Thoracic aorta (tissue), 2 donors: ENCODE measurements at places on chromosomes 6 and 20.

- DNase-seq: no peak
These were observed 2.1 kb upstream of the ARFGEF2 start for GRCh38 chr20:48919336-48919881.

DNA sequence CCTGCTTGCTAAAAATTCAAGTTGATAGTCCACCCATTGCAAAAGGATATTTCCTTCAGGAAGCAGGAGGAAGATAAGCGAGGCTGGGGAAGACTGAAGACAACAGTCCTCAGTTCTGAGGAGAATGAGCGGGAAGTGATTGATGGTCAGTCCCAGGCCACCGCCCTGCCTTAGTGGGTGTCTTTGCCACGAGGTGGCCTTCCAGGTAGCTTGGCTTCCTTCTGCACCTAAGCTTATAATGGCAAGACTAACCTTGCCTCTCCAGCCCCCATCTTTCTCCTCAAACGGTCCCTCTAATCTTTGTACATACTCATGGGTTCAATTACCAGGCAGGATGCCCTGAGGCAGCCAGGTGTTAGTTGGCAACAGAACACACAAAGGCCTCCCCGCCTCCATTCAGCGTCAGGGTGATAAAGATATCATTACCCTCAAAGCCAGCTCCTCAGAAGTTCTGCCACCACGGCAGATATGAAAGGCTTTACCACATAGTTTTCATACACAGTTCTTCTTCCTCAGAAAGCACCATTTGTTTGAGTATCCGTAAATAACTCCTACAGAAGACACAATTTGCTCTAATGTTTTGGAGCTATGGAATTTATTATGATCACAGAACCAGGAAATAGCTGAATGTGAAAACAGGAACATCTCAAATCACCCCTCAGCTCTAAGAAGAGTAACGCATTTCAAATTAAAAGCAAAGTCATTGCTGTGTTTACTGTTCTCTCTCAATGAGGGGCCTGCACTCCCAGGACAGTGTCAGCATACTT is 249.4 kb downstream of the ATXN1 start:
- DNase-seq: no peak

DNA sequence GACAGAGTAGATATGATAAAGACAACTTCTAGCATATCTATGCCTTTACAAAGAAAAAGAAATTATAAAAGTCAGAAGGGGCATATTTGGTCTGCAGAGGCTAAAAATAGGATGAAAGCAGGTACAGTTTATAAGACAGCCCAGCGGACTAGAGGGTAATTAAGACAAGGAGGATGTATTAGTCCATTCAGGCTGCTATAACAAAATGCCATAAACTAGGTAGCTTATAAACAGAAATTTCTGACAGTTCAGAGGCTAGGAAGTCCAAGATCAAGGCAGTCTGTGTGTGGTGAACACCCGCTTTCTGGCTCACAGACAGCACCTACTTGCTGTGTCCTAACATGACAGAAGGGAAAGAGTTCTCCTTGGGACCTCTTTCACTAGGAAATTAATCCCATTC is 5.7 kb downstream of the HBS1L start:
- no peak for DNase-seq

DNA sequence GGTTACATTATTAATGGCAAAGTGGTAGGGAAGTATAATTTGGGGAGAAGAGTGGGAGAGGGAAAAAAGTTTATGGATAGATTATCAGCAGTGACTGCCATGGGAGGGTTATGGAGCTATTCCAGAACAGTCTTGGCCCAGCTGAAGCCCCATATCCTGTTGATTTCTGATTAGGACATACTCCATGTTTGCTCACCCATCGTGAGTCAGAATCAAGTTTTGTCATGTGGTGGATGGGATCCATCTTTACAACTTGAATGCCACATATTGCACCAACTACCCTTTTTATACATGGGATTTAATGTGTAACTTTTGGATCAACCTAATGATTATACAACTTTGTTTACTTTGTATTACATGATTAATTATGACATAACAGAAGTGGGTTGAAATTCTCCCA is 217.0 kb downstream of the HAO1 start:
- no peak for DNase-seq

- no peak for DNase-seq
These were observed 38.9 kb downstream of the CDK19 start for GRCh38 chr6:110776413-110776812.

DNA sequence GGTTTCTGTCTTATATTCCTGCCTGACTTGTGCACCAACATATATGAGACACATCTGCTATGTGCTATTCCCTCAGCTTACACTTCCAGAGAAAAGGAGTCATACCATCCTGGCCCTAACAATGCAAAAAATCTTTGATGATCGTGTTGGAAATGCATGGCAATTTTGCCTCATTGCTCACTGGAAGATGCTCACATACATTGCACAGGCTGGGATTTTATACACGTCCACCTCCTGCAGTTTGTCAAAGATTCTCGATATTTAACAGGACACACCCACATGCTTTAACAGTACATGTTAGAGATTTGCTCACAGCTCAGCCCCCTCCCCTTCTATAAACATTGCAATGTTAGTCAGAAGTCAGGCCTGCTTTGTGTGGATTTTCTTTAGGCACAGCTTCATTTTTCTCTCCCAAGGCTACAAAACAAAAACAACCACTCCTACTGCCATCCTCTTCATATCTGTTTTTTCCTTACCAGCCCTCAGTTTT is 66.1 kb downstream of the ADGB start:
- no peak for DNase-seq

- no peak for DNase-seq
These were observed 1.4 kb downstream of the FAM83B start for GRCh38 chr6:54847799-54848597.

GRCh38 chr6:39188571-39188970 is 40.7 kb downstream of the KCNK5 start:
- DNase-seq: no peak

- no peak for DNase-seq
These were observed at the start of gene CRIP3 for GRCh38 chr6:43308101-43308989. TSS of gene CRIP3 (minus strand) at chr6:43308826. CDS start at chr6:43308792, 34 bp downstream.

GRCh38 chr6:157288575-157288974 is 34.7 kb downstream of the TMEM242 start:
- no peak for DNase-seq

DNA sequence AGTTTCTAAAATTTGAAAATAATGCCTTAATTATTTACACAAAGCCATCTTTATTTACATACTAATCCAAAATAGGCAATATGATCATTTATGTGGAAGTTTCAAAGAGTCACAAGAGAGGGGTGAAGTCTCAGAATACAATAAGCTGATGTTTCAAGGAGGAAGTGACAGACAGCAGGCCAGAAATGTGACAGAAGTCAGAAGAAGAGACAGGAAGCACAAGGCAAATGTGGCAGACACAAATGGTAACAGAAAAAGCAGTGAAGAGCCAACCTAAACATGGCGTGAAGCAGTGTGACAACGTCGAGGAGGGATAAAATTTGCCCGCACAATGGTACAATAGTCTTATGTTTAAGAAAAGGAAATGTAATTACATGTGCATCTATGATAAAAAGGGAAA is 59.8 kb downstream of the SHPRH start:
- no peak for DNase-seq

DNA sequence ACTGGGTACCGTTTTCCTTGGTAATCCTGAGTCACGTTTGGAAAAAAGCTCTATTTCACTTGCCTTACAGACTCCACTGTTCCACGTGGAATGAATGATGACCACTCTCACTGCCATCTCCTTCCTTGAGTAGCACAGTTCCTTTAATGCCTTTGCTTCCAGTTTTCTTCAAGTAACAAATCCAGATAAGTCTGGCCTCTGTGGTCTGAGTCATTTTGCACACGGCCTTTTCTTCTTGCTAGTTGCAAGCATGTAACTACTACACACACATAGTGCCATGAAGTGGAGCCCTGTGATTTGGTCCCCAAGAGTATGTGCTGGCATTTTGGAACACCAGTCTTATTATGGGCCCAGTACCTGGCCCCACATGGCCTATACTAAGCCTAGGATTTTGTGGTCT is 182.8 kb downstream of the SASH1 start:
- DNase-seq: no peak

DNA sequence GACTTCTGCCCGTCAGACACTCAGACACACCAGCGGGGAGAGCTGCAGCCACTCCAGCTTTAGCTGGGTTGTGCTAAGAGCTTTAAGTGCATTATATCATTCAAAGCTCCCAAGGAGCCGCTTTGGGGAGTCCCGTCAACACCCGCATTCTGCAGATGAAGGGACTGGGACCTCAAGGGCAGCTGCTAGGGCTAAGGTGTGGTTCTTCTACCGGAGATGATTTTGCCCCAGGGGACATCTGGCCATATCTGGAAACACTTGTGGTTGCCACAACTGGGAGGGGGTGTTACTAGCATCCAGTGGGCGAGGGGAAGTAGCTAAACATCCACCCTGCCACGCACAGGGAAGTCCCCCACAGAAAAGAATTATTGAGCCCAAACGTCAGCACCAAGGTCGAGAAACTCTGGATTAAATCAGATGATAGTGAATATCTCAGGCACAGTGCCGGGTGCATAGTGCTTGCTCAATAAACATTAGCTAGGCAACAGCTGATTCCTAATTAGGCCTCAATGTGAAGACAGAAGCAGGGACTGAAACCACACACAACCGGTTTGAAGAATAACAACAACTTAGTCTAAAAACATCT is 29.6 kb downstream of the PMEPA1 start:
- no peak for DNase-seq

DNA sequence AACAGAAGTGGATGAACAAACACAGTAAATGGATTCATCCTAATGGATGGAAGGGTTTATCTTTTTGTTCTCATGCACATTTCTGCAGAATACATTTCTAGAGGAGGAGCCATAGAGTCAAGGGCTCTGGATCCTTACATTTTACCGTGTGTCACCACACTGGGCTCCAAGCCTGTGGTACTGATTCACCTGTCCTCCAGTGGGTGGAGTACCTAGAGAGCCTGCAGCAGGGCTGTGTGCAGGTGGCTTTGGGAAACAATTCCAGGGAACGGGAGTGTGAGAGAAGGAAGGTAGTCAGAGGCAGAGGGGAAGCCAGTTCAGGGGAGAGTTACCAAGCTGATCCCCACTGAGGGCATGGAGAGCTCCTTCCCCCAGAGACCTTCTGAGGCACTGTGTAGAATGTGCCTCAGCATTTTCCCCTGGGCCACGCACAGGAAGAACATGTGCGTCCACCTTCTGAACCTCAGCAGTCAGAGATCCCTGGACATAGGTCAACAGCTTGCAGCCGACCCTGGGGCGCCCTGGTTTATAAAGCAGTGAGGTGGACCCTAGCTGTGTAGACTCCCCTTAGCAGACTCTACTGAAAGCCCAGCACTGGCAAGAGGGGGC is 85.3 kb upstream of the SLC22A23 start:
- no peak for DNase-seq

- no peak for DNase-seq
These were observed 123.0 kb downstream of the AIG1 start for GRCh38 chr6:143183666-143184065.

- DNase-seq: no peak
These were observed 1.7 kb upstream of the TMEM170B start for GRCh38 chr6:11535801-11536230.

DNA sequence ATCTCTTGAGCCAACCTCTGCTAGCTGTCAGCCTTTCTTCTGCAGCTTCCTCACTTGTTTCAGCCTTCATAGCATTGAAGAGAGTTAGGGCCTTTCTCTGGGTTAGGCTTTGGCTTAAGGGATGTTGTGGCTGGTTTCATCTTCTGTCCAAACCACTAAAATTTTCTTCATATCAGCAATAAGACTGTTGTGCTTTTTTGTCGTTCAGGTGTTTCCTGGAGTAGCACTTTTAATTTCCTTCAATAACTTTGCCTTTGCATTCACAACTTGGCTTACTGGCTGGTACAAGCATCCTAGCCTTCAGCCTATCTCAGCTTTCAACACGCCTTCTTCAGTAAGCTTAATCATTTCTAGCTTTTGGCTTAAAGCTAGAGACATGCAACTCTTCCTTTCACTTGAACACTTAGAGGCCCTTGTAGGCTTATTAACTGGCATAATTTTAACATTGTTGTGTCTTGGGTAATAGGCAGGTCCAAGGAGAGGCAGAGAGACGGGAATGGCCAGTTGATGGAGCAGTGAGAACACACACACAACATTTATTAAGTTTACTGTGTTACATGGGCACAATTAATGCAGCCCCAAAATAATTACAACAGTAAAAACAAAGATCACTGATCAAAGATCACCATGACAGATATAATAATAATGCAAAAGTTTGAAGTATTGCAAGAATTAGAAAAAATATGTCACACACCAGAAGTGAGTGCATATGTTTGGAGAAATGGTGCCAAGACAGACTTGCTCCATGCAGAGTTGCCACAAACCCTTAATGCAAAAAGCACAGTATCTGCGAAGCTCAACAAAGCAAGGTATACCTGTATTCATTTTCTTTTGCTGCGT is 98.6 kb downstream of the HIVEP1 start:
- no peak for DNase-seq

- DNase-seq: no peak
These were observed 11.2 kb upstream of the SRXN1 start for GRCh38 chr20:664151-664550.

GRCh38 chr6:44935693-44936300 is 392.3 kb upstream of the RUNX2 start:
- no peak for DNase-seq

DNA sequence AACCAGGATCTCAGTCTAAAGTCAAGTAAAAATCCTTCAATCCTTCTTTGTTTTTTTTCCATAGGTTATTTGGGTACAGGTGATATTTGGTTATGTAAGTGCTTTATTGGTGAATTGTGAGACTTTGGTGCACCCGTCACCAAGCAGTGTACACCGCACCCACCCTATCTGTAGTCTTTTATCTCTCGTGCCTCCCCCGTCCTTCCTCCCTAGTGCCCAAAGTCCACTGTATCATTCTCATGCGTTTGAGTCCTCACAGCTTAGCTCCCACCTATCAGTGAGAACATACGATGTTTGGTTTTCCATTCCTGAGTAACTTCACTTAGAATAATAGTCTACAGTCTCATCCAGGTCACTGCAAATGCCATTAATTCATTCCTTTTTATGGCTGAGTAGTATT is 879 bp downstream of the MUC22 start:
- no peak for DNase-seq

- DNase-seq: no peak
These were observed 1.5 kb downstream of the SLC9A8 start for GRCh38 chr20:49814057-49814694.

GRCh38 chr6:44966449-44967092 is 361.6 kb upstream of the RUNX2 start:
- DNase-seq: no peak
